Sigmoid colon (tissue), 7 donors: ENCODE measurements at places on chromosomes 5 and 9. TPM values are rescaled to one million over a fixed set of nuclear protein-coding genes. Genes with fewer than 3 reads are reported as not detected.

Gene INSL4
- not detected for total RNA-seq

Gene FBP2
- total RNA-seq = not detected

Gene NMUR2
- total RNA-seq = not detected

Gene MEGF10
- 2.1 TPM for total RNA-seq

Gene RPL35
- 3,683 TPM for total RNA-seq

Gene CCDC171
- 2.9 TPM for total RNA-seq

Gene RBM27
- total RNA-seq = 24.6 TPM

Gene GPR150
- 0.14 TPM for total RNA-seq

Gene C9orf43
- 0.55 TPM for total RNA-seq

Gene C9orf50
- total RNA-seq = 1.2 TPM

Gene EIF4E1B
- total RNA-seq = not detected

Gene GHR
- 11.8 TPM for total RNA-seq

Gene SLCO4C1
- not detected for total RNA-seq

DNA sequence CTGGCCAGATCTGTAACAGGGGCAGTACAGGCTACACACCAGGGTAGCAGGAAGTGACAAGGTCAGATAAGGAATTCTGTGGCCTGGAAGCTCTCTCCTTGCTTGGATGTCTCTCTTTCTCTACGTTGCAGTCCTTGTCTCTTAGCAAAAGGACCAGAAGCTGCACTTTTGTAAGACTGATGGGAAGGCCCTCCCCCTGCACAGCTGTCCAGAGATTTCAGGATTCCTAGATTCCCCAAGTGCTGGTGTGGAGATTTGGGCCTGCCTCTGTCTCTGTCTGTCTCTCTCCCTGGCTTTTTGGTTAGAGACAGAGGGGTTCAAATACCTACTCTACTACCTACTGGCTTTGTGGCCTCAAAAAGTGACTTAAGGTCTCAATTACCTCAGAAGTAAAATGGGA lies 10.0 kb upstream of the CNTFR start:
- DNase-seq = no peak

- no peak for DNase-seq
Observed at GRCh38 chr9:94281101-94281500, 22.0 kb downstream of the ZNF169 start.

DNA sequence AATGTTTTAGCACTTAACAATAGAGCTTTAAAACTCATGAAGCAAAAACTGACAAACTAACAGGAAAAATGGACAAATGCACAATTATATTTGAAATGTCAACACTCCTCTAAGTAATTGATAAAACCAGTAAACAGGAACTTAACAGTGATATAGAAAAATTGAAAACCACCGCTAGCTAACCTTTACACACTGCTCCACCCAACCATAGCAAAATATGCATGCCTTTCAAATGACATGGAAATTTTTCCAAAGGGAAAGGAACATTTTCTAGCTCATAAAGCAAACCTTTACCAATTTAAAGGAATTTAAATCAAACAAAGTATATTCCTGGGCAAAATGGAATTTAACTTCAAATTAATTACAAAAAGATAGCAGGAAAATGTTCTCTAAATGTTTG lies 109.2 kb downstream of the ADAMTS19 start:
- DNase-seq = no peak

- no peak for DNase-seq
Observed at GRCh38 chr5:55205001-55205400, 22.1 kb downstream of the MCIDAS start.

GRCh38 chr9:131470581-131470991 lies 32.1 kb upstream of the POMT1 start:
- DNase-seq = peak; percentile 55

DNA sequence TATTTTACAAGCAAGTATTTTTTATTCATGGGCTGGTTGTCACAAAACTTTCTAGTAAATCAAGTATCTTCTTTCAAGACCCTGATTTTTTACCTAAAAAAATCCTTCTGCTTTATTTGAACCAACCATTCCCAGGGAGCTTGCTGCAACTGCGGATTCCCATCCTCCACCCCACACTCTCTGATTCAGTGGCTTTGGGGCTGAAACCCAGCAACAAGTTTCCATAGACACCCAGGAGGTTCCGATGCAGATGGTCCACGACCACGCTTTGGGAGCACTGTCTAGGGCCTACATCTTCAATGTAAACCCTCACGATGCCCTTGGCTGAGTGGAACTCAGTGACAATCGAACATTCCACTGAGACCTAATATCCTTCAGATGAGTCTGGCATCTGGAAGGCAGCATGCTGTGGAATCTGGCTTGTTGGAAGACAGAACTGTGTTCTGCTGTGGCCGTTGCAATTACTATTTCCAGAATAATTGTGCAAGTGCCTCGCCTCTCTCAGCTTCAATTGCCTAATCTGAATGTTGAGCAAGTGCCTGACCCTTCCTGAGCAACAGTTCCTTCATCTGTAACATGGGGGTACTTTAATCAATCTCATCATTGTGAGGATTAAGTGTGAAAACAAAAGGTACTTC lies 105.1 kb downstream of the INSYN2B start:
- no peak for DNase-seq

DNA sequence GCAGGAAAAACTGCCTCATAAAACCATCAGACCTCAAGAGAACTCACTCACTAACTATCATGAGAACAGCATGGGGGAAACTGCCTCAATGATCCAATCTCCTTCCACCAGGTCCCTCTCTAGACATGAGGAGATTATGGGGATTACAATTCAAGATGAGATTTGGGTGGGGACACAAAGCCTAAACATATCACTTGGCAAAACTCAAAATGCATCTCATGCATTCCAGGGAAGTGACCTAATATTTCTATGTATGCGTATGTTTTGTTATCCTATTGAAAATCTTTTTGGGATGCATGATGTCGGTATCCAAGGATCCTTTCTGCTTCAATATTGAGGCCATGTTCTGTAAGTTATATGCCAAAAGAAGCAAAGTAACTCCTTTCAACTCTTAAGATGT lies 174.0 kb downstream of the PLK2 start:
- no peak for DNase-seq

- DNase-seq = no peak
Observed at GRCh38 chr5:37606148-37606547, 227.0 kb downstream of the WDR70 start.

DNA sequence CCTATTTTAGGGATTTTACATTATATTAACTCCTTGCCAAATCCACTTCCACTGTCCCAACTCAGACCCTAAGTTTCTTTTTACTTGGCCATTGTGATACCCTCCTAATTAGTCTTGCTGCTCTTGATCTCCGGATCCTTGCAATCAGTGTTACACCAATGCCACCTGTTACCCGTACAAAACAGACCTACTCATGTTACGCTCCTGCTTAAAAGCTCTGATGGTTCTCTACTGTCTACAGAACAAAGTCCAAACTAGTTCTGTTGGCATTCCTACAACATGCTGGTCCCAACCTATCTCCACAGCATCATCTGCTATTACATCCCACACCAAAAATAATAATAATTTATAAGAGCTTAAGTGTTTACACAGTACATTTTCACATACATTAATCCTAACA lies 9.8 kb downstream of the ECPAS start:
- DNase-seq = no peak

DNA sequence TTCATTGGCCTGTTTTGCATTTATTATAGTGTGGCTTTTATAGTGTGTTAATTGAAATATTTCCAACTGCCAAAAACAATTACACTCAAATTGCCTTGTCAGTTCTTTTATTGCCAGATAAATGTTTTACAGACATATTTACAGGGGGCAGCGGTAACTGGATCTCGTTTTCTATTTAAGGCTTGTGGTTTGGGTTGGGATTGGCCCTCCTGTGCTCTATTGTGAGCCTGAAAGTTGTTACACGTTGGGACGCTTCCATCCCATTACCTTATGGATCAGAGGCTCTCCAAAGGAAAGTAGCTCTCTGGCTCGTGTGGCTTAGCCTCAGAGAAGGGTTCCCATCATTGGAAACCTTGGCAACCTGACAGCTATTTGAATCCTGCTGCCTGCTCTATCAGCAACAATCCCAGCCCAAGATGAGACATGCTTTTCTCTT lies 20.8 kb downstream of the DNAI1 start:
- no peak for DNase-seq

DNA sequence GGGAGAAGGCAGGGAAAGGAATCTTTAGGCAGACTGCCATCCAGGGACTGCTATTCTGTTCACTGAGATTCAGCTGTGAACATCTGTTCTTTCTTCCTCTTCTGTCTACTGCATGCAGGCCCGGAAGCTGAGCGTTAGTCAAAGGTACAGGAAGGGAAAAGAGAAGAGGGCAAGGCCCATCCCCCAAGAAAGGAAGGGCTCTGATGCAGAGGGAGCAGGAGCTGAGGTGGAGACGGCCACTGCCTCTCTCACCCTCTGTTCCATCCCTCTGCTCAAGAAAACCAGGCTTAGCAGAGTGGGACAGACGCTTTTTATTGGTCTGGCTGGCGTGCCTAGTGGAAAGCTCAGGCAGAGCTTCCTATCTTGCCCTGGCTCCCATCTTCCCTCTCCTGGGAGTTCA lies 57.6 kb downstream of the PFDN1 start:
- DNase-seq = peak; percentile 73

DNA sequence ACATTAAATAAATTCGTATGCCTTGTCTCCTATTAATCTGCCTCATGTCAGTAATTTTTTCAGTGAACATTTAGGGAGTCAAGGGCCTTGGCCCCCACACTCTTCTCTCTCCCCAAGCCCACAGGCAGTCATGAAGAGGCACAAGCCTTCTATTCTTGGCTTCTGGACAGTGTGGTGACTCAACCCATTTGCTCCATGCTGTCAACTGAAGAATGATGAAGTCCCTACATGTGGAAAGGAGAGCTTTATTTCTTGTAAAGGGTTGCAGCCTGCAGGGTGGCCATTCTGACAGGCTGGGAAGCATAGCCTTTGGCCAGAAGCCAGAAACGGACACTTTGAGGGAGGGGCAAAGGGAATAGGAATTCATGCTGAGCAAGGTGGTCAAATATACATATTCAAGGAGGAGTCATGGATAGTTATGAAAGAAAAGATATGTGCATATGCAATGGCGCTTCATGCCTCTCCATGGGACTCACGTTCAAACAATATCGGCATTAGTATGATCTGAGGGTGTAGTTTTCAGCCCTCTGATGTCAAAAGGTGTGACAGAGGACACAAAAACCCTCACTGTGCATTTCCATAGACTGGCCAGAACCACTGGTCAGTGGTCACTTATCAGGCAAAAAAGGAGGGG lies 31.3 kb downstream of the ANKRA2 start:
- DNase-seq = no peak

DNA sequence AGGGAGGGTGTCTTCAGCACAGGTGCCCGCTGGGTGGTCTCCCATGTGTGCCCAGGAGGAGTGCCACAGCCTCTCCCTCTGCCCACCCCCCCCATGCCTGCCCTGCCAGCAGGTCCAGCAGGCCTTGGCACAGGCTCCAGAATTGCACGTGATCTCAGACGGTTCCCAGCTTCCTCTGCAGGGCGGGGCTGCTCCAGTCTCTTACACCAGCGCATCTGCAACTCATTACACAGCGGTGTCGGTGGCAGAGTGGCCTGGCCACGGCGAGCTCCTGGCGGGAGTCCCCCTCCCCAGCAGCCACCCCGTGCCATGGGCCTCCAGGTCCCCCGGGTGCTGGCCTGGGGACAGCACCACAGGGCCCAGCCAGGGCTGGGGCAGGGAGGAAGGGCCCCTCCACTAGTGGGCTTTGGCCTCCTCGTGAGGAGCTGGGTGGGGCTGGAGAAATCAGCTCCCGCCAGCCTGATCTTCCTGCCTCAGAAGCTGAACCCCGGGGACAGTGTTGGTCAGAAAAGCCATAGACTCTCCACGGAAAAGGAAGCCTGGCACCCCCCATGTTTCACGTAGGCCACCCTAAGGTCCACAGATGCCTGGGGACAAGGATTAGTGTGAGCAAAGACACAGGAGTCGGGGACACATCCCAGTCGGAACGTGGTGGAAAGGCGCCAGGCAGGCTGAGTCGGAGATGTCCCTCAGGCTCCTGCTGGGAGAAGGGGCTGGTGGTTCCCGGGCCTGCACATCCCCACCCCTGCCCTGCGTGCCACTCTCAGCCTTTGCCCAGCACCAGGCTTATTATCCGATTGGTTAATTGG lies 40.2 kb downstream of the RXRA start:
- peak; percentile 98 for DNase-seq

- no peak for DNase-seq
Observed at GRCh38 chr9:37146410-37146809, 26.0 kb downstream of the ZCCHC7 start.

DNA sequence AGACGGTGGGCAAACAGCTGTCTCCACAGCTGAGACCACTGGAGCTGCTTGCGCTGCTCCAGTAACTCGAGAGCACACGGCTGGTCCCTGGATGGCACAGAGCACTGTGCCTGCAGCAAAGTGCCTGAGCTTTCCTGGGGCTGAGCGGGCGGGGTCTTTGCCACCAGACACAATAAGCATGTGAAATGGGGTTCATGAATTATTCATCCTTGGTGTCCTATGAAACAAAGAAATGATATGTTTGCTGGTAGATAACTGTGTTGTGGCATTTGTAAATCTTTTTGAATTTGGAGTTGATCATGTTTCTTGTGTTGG lies 151.7 kb upstream of the MPDZ start:
- no peak for DNase-seq

GRCh38 chr5:106956886-106957285 lies 713.9 kb downstream of the EFNA5 start:
- no peak for DNase-seq

GRCh38 chr9:134295101-134295745 lies 31.0 kb upstream of the RXRA start:
- DNase-seq = no peak

DNA sequence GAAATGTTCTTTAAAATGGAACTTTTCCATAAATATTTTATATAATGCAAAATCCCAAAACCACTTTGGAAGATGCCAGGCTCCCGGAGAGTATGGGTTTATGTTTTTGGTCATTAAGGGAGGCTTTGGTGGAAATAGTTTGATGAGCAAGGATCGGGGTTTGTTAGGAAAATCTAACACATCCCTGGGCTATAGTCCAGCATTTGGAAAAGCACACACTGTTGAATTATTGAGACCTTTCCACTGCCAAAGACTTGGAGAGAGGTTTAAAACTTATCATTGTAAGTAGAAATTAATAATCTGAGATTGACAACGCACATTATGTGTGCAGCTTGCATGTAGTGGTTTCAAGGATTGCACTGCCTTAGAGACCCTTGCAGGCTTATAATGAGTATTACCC lies 156.3 kb downstream of the PARP8 start:
- no peak for DNase-seq

- no peak for DNase-seq
Observed at GRCh38 chr9:82600536-82601292, 462.2 kb downstream of the RASEF start.

DNA sequence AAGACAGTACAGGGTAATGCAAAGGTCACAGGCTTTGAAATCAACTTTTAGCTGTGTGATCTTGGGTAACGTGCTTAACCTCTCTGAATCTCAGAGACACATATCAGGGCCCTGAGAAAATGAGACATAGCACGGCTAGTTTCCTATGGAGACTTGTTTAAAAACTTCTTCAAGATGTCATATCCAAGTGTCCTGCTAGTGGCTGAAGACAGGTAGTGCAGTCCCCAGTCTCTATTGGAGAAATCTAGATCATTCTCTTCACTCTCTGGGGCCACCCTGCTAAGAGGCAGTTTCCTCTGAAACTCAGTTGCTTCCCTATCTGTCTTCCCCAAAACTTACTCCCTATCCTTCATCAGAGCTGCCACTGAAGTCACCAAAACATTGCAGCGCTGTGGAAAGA lies 30.3 kb upstream of the GRXCR2 start:
- no peak for DNase-seq
